ENCODE measurements at places on chromosomes 12 and 14.

DNA sequence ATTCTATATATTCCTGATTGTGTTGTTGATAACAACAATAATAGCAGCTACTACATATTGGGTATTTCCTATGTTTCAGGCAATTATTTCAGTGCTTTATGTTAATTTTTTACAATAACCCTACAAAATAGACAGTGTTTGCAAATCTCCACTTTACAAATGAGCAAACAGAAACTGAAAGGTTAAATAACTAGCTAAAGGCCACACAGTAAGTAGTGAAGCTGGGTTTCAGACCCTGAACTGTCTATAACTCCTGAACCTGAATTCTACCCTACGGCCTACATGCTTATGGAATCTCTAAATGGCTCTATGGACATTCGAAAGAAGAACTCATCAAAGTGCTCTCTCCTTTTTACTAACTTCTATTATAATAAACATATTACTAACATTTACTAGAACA is 19.7 kb upstream of the NUDT4 start:
- DNase-seq: no peak

GRCh38 chr12:2341871-2342270 is 289.1 kb downstream of the CACNA1C start:
- DNase-seq: peak; percentile 27

DNA sequence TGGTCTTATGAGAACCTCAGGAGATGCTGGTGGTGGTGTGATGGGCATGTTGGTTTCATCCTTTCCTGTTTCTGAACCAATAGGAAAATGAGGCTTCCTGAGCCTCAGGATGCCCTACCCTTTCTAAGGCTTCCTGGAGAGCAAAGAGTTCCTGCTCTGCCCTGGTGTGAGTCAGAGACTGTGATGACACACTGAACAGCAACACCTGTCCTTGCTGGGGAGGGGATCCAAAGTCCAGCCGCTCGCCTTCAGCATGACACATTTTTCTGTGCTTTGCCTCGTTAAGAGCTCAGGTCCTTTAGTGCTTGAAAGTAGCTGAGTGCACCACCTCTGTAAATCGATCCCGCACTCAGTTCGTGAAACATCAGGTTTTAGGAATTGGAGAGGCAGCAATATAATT is 116.0 kb downstream of the CACNA1C start:
- DNase-seq: no peak

DNA sequence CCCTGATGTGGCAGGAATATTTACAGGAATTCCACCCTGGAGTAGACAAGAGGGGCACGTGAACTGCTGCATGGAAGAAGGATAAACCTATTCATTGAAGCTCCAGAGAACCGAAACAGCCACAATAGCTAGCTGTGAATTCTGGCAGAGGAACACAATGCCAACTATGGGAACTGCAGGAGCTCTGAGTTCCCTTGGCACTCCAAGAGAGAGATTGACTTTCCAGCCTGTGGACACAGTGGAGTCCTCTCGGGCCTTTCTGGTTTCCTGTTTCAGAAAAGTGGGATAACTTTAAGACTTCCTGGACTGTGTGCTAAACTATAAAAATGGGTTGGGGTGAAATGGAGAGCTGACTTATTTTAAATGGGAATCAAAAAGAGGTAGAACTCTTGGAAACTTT is 11.9 kb downstream of the CACNA2D4 start:
- DNase-seq: no peak

- DNase-seq: no peak
Observed at GRCh38 chr12:20487519-20487918, 119.2 kb downstream of the PDE3A start.

DNA sequence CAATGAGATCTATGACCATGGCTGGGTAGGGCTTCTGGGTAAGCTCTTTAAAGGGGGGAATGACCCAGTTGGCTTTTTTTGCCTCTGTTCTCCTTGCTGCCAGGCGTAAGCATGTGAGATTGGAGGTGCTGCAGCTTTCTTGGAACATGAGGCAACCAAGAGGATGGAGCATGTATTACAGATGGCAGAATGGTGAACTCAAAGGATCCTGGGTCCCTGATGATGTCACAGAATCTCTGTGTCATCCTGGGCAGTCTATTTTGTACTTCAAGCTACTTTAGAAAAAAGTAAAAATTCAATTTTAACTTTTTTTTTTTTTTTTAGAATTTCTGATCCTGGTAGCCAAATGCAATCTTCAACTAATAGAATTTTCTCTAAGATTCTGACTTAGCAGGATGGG is 8.0 kb downstream of the KRT82 start:
- no peak for DNase-seq

GRCh38 chr12:80142640-80143039 is 43.3 kb downstream of the OTOGL start:
- DNase-seq: no peak

GRCh38 chr14:73457924-73458182 is 493 bp downstream of the NUMB start:
- DNase-seq: no peak

- DNase-seq: no peak
Observed at GRCh38 chr12:18277196-18277595, 15.9 kb downstream of the PIK3C2G start.

- DNase-seq: no peak
Observed at GRCh38 chr12:89414322-89414721, 62.0 kb upstream of the DUSP6 start.

- no peak for DNase-seq
Observed at GRCh38 chr12:49902399-49903350, 1.0 kb downstream of the FAIM2 start.

- peak; percentile 38 for DNase-seq
Observed at GRCh38 chr14:65054471-65055085, 47.7 kb downstream of the MAX start.

- DNase-seq: no peak
Observed at GRCh38 chr12:21757735-21758134, 16.8 kb downstream of the KCNJ8 start.

DNA sequence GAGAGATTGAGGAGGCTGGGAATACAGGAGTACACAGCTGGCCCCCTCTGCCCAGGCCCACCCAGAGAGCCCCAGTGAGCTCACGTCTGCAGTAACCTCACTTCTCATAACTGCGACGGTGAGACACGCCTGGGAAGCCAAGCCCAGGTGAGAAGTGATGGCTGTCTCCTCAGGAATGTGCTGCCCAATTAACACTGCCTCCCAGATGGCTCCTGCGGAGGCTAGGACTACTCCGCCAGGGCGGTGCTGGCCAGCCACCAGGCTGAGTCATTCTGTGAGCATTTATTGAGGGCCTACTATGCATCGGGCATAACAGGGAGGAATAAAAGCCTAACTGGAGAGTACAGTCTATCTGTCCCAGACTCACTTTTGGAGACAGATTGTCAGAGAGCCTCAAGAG is 9.3 kb upstream of the TMEM106C start:
- DNase-seq: no peak

DNA sequence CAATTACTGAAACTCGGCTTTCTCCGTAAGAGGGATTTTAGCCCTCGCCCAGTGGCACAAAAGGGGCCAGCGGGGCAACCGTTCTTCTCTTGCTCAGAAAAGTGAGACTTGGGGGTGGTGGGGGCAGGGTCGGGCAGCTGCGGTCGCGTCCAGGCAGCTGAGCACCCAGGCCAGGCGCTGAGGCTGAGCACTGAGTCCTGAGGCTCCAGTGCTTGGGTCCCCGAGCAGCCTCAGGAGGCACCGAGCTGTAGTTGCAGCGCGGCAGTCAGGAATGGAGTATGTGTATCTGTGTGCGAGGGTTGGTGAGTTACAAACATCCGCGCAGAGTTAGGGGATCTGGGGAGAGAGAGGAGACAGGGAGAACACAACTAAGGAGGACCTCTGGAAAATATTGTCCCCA is 4.1 kb upstream of the HOXC6 start:
- no peak for DNase-seq

GRCh38 chr12:64951944-64952343 is 127.5 kb downstream of the TBC1D30 start:
- DNase-seq: no peak

GRCh38 chr14:84225268-84225667 is 1304.7 kb upstream of the FLRT2 start:
- no peak for DNase-seq

GRCh38 chr14:56094076-56094475 is 24.1 kb upstream of the PELI2 start:
- no peak for DNase-seq

DNA sequence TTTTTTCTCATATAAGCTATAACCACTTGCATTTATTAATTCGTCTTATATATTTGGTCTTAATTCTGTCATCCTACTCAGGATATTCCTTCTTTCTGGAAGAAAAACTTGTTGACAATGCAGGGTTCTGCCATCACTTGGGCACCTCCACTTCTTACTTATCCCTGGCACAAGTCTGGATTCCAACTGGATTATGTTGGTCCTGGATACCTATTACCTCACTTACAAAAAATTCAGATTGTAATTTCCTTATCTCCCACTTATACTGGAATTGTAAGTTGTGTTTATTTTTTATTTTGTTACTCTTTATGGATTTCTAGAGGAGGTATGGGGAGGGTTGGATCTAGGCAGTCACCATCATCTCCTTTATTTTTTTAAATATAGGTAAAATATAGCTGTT is 36.7 kb downstream of the LRRIQ1 start:
- no peak for DNase-seq

DNA sequence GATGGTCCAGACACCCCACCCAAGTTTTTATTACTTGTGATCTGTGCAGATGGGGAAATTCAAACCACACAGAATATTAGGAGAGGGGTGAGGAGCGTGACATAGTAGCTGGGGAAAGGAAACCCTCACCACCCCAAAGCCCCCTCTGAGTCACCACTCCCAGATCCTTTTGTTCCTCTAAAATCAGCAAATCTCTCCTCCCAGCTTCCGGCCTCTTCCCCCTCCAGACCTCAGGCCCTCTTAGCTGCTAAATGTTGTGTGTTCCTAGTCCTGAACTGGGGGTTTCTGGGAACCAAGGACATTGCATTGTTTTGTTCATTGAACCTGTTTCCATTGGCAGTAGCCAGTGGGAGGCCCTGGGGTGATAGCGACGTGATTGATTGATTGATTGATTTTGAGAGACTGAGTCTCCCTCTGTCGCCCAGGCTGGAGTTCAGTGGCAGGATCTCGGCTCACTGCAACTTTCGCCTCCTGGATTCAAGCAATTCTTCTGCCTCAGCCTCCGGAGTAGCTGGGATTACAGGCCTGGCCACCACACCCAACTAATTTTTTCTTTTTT is 5.9 kb upstream of the ORAI1 start:
- DNase-seq: no peak

GRCh38 chr14:22227084-22227483 is 361.9 kb downstream of the DAD1 start:
- no peak for DNase-seq

- DNase-seq: no peak
Observed at GRCh38 chr14:96263347-96264199, 7.6 kb downstream of the BDKRB1 start.
